ENCODE measurements at places on chromosomes 1 and 21.

DNA sequence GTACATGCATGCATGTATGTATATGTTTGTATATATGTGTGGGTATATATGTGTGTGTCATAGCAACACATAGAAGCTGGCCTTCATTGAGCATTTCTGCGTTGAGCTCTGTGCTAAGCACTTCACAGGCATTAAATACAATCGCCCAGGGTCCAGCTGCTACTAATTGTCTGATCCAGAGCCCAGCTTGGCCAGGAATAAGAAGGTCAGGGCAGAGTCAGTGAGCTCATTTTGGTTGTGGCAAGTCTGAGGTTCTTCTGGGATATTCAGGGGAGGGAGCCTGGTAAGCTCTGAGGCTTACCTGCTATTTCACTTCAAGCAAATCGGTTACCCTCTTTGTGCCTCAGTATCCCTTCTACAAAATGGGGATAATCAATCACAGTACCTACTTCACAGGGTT is 59.6 kb downstream of the FOXO6 start:
- no peak for DNase-seq

DNA sequence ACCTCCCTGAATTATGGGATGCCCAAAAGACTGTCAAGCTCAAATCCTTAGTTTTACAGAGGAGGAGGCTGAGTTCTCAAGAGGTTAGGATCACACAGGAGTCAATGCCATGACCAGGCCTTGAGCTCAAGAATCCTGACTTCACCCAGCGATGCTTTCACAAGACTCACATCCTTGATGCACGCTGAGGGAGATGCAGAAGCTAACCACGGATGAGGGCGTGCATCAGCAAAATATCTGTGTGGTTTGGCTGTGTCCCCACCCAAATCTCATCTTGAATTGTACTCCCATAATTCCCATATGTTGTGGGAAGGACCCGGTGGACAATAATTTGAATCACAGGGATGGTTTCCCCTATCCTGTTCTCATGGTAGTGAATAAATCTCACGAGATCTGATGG is 133.2 kb downstream of the KCNJ6 start:
- DNase-seq: no peak

DNA sequence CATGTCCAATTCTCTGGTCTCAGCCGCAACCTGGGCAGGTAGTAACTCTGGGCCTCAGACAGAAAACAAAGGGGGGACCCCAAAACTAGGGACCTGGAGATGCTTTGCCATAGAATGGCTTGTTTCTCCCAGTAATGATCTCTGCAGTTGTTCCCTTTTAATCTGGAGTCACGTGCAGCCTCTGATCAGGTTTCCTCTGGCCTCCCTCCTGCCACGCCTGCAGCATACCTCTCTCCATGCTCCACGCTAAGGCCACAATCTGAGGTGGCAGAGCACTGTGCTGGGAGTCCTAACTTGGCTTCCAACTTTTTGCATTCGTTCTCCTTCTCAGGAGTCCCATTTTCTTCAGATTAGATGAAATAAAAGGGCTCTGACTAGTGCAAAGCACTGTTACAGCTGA is 1.9 kb downstream of the PABPC4 start:
- DNase-seq: no peak

DNA sequence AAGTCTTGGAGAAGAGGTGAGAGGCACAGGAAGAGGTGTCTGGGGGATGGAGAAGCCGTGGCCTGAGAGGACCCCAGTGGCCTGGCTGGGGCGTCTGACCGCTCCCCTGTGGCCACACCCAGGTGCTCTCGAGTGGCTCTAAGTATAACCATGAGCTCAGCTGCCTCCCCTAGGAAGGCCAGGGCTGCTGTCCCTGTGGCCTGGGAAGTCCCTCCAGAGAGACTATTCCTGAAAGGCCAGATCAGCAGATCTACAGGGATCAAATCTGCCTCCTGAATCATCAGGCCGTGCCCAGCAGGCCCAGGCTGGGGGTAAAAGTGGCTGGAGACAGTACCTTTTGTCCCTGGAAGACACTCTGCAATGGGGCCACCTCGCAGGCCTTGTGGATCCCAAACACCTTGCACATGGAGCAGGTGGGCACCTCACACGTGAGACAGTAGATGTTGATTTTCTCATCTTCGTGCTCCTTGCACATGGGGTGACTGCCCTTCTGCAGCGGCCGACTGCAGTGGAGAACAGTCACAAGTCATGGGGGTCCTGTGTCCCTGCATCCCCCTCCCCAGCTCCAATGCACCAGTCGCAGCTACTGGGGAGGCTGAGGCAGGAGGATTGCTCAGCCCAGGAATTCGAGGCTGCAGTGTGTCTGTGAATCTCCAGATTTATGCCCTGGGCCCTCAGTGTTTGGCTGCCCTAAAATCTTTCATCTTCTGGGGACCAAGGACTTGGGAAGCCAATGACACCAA is 6.4 kb downstream of the TRIM63 start:
- DNase-seq: no peak

DNA sequence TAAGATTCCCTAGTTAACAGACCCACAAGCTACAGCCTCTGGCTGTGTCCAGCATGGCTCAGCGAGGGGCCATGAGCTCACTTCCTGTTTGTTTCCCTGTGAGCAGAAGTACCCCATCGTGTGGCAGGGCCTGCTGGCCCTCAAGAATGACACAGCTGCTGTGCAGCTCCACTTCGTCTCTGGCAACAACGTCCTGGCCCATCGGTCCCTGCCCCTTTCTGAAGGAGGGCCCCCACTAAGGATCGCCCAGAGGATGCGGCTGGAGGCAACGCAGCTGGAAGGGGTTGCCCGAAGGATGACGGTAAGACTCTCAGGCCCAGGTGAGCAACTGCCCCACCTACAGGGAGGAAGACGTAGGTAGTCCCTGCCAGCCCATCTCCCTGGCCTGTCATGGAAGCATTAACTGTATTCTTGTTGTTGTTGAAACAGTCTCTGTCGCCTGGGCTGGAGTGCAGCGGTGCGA is 38.2 kb downstream of the ZBTB17 start:
- DNase-seq: no peak

DNA sequence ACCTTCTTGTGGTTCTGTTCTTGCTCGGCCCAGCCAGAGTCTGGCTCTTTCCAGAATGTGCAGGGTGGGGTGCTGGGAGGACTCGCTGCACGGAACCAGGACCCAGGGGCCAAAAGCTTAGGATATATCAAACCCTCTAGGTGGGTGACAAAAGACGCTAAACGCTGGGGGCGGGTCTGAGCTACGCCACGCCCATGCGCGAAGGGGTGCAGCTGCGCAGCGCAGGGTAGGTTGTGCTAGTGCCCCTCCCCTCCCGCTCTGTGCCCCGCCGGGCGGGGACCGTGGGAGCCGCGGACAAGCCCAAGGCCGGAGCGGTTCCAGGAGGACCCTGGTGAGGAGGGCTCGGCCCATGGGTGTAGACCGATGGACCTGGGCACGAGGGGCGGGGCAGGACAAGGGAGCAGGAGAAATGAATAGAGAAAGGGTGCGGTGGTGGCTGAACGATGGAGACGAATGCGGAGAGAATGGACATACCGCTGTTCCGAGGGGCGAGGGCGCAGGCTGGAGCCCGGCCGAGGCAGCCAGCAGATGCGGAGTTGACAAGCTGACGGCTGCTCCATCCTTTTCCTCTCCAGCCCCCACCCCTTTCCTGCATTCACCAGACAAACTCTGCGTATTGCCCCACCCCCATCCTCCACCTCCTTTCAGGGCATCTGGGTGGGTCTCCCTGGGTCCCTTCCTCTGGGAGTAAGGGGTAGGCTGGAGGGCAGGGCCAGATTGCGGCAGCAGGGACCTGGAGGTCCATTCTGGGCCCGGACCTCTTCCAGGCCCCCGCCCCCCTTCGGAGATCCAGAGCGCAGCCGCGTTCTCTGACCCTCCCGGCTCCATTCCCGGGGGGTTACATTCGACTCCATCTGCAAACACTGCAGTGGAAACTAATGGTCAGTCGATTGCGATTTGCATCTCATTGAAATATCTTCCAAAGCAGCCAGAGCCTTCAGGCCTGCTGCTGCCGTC is at the start of gene RUSC1:
Gene RUSC1, plus strand, starts transcription at position 234 of the 957 bp plus-strand sequence. CDS start 880 bp downstream, outside the sequence.
- DNase-seq: peak; percentile 77

- no peak for DNase-seq
These were observed 4.7 kb downstream of the OLFML2B start for GRCh38 chr1:162019006-162019405.

DNA sequence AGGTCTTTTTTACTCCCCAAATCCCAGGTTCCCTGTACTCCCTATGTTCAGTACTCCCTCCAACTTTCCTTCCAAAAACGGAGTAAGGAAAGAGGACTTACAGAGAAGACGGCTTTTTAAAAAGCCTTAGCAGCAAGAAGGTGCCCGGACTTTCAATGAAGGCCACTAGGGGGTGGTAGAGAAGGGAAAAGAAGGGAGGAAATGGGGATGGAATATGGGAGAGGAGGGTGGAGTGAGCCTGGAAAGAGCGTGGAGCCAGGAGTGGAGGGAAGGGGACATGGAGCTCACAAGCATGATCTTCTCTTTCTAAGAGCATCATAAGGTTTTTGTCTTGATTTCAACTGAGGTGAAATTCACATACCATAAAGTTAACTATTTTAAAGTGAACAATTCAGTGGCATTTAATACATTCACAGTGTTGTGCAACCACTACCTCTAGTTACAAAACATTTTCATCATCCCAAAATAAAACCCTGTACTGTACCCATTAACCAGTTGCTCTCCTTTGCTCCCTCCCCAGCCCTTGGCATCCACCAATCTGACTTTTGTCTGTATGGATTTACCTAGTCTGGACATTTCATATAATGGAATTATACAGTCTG is 129.9 kb downstream of the ZNF281 start:
- no peak for DNase-seq

DNA sequence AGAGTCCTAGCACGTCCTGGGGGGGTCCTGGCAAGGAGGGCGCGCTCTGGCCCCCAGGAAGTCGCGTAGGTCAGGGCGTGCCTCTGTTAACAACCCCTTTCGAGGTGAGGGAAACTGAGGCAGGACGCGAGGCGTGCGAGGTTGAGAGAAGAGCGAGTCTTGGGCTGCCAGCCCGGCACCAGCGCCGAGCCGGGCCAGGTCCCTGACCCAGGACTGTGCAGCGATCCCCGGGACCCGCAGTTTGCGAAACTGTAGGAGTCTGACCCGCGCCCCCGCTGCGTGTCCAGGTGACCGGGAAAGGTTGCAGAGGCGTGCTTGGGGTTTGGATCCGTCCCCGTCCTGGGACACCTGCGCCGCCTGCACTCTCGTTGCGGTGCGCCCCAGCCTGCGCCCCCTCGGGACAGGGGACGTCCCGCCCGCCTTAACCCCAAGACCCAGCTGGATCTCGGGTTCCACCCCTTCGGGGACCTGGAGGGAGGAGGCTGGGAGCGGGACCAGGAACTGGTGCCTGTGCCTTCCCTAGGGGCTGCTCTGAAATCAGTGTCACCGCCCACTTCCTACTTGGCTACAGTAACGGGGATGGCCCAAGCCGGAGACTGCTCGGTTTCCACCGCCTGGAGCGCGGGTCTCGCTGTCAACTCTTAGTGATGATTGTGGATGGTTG is 493 bp downstream of the DISC1 start:
- no peak for DNase-seq

GRCh38 chr1:155017946-155018316 is 15.3 kb downstream of the ZBTB7B start:
- DNase-seq: no peak

- no peak for DNase-seq
These were observed 41.1 kb upstream of the RUNX3 start for GRCh38 chr1:24970926-24971875.

DNA sequence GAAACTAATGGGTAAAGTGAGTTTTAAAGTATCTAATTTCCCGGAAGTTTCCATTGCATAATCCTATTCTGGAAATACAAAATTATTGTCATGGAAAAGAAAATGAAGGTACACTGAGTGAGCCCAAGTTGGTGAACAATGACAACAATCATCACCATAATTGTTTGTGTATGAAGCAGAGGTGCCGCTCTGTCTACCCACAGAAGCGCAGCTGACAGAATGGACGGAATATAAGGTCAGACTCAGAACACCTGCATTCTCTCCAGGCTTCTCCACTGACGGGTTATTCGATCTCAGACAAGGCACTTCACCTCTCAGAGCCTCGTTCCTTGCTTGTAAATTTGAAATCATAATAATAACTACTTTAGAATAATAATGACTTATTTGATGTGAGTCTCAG is 99.1 kb upstream of the NGF start:
- DNase-seq: no peak

- DNase-seq: no peak
These were observed 33.9 kb upstream of the ASPM start for GRCh38 chr1:197180252-197180878.

- peak; percentile 58 for DNase-seq
These were observed 4.3 kb upstream of the SPATC1L start for GRCh38 chr21:46188226-46189212.

DNA sequence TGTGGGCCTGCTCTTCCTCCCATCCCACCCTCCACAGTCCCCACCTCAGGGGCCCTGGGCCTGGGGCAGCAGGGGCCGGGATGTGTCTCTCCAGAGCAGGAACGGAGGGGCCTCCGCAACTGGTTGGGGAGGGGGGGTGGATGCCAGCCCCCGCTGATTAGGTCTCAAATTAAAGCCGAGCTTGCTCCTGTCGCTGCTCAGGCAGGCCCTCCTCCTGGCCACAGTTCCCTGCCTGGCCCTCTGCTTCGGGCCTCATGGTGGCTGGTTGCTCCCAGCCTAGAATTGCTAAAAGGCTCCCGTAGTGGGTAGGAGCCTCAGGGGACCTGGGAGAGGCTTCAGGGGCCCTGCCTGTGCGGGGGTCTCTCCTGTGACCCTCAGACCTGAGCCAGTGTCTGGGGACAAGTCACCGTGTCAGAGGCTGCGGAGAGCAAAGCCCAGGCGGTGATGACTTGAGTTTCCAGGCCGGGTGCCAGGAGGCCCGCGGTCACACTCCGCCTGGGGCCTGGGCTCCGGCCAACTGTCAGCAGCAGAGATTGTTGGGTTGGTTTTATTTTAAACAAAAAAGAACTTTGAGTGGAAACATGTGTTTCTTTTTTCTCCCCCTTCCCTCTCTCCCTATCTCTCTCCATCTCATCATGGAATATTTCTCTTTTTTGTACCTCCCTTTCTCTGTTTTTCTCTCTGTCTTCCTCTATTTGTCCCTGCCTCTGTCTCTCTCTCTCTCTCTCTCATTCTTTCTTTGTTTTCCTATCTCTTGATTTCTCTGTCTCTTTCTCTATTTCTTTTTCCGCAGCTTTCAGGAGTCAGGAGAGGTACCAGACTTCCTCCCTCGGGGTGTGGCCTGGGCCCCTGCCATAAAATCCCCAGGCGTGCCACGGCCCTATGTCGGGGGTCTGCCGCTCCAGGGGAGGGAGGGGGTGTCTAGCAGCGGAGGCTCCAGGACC is 20.0 kb upstream of the EPHA2 start:
- DNase-seq: peak; percentile 33

DNA sequence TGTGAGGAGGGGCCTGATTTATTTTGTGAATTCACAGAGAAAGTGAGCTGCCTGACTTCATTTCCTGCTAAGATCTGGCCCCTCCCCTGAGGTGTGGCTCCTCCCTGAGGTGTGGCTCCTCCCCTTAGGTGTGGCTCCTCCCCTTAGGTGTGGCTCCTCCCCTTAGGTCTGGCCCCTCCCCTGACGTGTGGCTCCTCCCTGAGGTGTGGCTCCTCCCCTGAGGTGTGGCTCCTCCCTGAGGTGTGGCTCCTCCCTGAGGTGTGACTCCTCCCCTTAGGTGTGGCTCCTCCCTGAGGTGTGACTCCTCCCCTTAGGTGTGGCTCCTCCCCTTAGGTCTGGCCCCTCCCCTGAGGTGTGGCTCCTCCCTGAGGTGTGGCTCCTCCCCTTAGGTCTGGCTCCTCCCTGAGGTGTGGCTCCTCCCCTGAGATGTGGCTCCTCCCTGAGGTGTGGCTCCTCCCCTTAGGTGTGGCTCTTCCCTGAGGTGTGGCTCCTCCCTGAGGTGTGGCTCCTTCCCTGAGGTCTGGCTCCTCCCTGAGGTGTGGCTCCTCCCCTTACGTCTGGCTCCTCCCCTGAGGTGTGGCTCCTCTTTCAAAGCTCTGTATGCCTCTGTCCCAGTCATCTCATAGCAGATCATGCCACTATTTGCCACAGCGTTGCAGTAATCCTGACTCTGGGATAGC is 26.9 kb upstream of the LRRC3 start:
- no peak for DNase-seq

All from anterior cingulate cortex (tissue), 58 donors.